Suppressor macrophage treated with lipopolysaccharide for 1 hour (primary cell): ENCODE measurements at places on chromosomes 4 and X.

- no peak for DNase-seq
Observed at GRCh38 chr4:154307451-154307850, 184.1 kb downstream of the DCHS2 start.

- no peak for DNase-seq
Observed at GRCh38 chrX:13120017-13120416, 75.6 kb upstream of the FAM9C start.

DNA sequence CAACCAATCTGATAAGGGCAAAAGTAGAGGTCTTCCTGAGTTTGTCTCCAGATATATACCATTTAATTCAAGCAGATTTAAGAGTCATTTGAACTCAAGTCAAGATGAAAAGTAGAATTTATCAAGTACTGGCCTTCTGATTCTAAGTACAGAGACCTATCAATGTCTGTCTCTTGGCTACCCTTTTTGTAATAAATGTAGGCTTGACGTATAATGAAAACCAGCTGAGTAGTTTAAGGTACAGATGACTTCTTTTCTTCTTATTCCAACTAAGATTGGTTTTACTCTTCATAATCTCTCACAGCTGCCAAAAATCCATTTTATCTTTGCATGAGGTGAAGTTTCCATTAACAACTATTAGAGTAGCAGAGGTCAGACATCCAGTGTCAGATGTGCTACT is 867.6 kb downstream of the FAT4 start:
- no peak for DNase-seq

GRCh38 chr4:150117094-150117493 is 38.8 kb downstream of the DCLK2 start:
- DNase-seq: no peak

- no peak for DNase-seq
Observed at GRCh38 chr4:58456727-58457384, 1346.7 kb upstream of the IGFBP7 start.

GRCh38 chr4:172785613-172786012 is 383.0 kb upstream of the GALNT7 start:
- DNase-seq: no peak
